CD8-positive, alpha-beta T cell (primary cell): ENCODE measurements at places on chromosomes 1 and 21.

DNA sequence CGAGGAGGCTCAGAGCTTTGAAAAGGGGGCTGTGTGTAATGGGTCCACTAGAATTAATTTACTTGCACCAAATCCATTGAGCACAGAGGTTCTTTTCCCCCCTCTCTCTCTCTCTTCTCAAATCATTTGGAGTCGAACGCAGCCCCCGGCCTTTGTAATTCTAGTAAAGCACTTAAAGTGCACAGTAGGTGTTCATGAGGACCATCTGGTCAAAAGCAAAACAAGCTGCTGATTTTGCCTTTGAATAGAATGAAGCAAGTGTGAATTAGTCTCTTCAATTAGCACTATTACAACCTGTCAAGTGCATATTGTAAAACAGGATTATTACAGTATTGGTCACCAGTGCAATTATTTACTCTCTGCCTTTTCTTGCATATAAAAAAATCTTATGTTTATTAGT, 259.9 kb downstream of the FAF1 start:
- DNase-seq, result no peak

DNA sequence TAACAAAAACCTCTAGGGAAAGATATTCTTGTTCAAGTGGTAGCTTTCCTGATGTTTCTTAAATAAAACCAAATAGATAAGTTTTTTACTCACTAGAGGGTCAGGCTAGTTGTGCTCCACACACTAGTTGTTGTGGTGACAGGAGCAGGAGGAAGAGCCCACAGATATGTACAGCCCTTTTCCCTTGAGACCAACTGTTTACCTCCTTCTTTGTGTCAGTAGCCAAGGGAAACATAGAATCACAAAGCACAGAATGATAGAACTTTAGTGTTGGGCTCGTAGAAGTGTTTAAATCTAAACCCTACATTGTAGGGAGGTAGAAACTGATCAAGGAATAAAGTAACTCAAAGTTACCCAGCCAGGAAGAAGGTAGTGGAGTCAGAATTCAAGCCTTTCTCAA, 309.0 kb downstream of the CTH start:
- no peak for DNase-seq

DNA sequence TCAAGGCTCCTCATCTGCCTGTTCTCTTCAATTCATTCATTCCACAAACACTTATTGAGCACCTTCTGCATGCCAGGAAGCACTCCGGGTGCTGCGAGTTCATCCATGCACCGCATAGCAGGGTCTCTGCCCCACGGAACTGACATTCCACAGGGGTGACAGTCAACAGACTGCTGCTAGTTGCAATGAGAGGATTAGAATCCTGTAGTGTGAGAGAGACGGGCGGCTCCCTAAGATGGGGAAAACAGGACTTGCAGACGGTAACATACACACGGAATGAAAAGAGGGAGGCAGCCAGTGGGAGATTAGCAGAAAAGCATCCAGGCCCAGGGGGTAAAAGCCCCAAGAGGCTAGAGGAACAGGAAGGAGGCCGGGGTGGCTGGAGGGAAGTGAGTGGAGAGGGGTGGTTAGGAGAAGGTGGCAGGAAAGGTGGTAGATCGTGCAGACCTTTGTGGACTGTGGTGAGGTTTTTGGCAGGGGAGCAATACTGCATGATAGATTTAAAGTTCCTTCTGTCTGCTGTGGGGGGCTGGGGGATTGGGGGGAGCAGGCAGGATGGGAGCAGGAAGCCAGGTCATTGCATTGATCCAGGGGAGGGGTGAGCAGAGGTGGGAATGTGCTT, 6.6 kb downstream of the TNFRSF8 start:
- no peak for DNase-seq

DNA sequence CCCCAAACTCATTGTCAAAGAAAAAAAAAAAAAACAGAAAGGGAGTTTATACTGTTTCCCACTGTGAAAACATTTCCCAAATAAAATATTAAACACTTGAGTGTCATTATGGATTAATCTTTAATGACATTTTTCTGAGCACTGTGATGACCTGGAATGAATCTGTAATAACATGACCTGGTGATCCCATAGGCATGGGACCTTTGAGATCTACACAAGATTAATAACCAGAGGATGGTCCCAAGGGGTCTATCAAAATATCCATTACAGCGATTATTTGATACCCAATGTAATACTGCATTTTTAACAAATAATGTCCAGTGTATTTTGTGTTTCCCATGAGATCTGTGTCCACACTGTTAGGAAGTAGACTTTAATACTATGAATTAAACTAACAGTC, 32.4 kb upstream of the NCAM2 start:
- DNase-seq, result no peak

- no peak for DNase-seq
Measured at GRCh38 chr1:15477646-15478212, 1.8 kb downstream of the CELA2B start.

DNA sequence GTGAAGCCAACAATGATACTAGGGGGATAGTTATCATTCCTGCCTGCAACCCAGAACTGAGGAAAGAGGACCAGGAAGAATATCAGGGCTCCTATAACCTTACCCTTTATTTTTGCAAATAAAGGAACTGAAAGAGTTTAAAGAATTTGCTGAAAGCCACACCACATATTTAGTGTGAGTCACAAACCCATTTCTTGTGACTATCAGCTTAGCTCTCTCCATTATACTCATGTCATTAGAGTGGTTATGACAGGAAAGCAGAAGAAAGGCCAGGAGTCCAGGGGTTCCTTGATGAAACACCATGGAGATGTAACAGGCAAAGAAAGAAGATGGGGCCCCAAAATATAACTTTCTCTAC, 141.1 kb upstream of the SAMSN1 start:
- no peak for DNase-seq

DNA sequence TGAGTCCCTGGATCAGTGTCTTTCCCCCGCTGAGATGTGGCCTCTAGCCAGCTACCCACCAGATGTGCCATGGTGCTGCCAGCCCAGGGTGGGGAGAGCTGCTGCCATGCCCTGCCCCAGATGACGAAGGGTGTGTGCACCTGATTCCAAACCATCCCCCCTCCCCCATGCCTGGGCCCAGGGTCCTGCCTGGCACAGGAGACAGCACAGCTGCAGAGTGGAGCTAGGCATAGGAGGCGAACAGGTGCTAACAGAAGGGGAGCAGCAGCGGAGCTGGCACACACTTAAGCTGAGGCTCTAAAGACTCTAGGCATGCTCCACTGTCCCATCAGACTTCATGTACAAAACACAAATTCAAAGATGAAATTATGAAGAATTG, 9.0 kb upstream of the LDLRAP1 start:
- no peak for DNase-seq
